ENCODE measurements at places on chromosomes 6 and 20.

GRCh38 chr6:138107752-138108592 lies 753 bp upstream of the PERP start:
- DNase-seq: no peak

DNA sequence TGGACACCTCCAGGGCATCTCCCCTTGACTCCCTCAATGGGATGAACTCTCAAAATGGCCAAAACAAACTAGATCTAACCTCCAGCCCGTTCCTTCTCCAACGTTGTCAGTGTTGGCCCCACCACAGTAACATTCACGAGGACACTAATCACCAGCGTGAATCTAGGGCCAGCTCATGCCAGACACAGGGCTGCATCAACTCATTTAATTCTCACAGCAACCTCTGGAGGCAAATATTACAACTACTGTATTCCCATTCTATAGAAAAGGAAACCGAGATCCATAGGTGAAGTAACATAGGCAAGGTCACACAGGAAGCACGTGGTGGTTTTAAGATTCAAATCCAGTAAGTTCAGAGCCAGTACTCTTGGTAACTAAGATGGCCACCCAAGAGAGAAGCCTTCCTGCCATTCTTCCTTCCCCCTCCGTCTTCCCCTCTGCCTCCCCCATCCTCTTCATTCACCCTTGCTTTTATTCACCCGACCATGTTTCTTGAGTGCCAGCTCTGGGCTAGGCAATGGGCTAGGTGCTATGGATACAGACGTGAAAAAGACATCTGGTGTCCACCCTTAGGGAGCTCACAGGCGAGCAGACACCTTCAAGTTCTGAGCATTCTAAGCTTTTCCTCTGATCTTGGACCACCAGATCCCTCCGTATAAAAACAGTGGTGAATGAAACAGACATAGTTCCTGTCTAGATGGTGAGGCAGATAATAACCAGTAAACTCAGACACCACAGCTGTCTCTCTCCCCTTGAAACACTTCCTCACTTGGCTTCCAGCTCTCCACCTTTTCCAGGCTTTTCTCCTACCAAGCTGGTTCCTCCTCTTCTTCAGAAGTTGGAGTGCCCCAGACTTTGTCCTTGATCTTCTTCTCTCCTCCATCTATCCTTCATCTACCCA lies 9.6 kb downstream of the CCM2L start:
- DNase-seq: no peak

DNA sequence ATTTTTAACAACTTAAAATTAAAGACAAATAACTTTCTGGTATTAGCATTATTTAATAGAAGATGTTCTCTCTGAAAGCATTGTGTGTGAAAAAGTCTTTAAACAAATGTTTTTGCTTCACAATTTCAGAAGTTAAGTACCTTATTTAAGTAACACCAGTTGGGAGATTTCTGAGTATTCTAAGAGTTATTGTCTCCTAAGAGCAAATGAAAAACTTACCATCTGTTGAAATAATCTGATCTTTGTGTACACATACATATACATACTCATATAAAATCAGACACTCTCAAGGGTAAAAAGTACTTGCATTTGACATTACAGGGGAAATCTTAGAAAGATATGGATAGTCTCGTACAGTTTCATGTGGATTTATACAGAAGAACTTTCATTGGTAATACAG lies 2.4 kb downstream of the BTBD3 start:
- DNase-seq: no peak

DNA sequence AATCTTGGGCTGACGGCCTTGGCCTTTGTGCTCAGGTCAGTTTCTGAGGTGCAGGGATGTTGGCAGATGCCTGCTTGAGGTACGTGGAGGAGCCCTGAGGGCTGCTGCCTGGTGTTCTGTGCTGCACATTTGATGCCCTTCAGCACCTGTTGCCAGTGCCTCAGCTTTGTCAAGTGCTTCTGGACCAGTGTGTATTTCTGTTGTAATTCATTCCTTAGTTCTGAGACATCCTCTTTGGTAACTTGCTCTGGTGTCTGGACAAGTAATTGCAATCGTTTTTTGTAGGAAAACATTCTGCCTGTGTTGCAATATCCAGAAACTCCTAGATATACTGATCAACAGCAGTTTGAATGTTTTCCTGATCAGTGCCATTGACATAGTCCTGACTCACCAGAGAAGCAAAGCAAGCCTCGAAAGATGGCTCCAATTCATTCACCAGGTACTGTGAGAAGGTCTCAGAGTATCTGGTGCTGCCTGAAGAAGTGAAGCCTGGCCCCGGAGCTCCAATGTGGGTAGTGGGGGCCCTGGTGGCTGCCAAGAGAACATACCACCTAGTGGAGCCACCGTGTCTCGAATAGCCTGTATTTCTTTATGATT lies 26.7 kb downstream of the ZNF337 start:
- peak; percentile 26 for DNase-seq

- DNase-seq: no peak
These were observed 48.6 kb upstream of the NAA20 start for GRCh38 chr20:19968466-19969073.

DNA sequence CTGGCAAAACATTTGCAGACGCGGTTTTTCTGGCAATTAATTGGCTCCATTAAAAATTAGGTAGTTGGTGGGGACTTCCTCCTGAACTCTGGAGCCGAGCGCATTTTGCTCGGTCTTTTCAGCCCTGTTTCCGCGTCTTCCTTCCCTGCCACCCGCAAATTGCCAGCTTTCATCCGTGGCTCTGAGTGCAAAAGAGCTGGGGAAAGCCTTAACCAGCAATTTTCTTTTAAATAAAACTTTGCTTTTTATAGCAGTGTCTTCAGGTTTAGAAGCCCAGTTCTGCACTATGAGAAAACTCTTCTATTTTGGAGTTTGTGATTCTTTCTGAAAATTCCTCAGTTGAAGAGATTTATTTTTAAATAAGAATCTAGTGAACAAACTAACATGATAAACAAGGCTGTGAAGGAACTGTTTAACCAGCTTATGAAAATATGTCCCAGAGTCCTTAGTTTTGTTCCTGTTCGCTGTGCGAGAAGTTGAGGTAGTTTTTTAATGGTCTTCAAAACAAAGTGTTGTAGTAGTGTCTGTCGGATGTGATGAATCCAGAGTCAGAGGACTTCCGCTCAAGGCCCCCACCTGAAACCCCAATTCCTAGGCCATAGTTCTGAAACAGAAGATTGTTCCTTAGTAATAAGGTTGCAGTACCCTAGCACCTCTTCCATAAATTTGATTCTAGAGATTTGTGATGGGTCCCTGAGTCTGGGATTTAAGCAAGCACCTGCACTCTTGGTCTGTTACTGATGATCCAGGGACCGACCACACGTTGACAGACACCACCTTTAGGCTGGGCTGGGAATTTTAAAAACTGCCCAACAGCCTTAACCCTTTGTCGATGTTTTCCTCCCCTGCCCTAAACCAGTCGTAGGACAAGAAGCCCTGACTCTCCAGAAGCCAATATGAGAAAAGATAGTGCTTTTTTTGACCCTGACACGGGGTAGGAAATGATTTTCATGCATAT lies 950 bp downstream of the KCTD20 start:
- DNase-seq: peak; percentile 41

- no peak for DNase-seq
These were observed 998.0 kb upstream of the GJE1 start for GRCh38 chr6:141134723-141135122.

DNA sequence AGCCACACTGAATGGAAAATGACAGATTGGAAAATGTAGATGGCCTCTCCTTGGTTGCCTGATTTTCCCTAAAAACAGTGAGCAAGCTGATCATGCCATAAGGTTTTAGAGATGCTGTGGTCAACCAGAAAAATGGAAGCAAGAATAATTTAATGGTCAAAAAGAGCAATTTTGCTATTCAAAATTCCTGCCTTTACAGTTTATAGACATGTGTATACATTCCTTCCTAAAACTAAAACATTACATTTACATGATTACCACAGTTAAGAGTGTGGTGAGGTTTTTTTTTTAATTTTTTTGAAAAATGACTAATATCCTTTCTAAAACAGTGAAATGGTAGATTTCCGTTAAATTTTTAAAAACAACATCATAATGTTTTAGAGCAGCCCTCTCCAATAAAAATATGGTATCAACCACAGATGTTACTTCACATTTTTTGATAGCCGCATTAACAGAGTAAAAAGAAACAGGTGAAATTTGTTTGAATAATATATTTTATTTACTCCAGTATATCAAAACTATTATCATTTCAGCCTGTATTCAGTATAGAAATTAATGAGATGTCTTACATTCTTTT lies 407.0 kb upstream of the SOX4 start:
- no peak for DNase-seq

GRCh38 chr20:18524646-18525045 lies 16.9 kb downstream of the SEC23B start:
- DNase-seq: no peak

GRCh38 chr6:74166849-74167248 lies 470.8 kb downstream of the CD109 start:
- DNase-seq: no peak

- DNase-seq: no peak
These were observed 51.2 kb upstream of the MRPS10 start for GRCh38 chr6:42268835-42269204.

DNA sequence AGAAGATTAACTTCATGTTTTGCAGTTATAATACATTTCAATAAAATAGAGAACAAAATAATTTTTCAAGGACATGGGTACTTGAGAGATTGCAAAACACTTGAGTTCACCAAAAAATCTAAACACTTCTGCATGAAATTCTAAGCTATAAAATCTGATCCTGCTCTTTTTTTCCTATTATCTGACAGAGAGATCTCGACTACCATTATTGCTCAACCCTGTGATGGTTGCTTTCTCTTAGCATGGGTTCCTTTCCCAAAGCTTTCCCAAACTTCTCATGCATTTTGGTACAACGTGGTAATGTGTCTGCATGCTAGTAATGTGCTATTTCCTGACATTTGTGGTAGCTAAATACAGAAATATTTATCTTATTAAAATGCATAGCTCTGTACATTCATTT lies 1243.1 kb upstream of the ADGRB3 start:
- DNase-seq: no peak

DNA sequence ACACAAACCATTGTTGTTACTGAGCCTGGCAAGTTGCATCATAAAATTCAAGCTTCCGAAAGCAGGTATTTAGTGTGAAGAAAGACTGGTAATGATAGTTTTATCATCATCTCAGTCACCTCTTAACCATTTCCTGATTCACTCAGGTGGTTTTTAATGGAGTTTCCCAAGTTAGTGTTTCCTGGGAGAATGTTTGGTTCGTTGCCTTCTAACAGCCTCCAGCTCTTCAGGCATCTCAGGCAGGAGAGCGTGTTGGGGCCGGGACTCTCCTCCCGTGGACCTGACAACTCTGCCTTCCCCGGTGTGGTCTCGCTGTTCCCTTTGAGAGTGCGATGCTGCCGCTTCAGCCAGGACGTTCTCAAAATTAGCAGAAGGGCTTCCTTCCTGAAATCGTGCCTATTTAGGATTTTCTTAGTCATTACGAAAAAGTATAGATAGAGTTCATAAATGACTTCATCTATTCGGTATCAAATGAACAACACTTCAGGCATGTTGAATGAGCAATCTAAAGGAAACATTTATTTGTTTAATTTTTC lies 105.0 kb upstream of the QKI start:
- DNase-seq: no peak

- DNase-seq: no peak
These were observed 167.5 kb upstream of the TSHZ2 start for GRCh38 chr20:52804497-52805295.

- no peak for DNase-seq
These were observed 138.0 kb downstream of the TBC1D7 start for GRCh38 chr6:13190376-13190775.

- DNase-seq: no peak
These were observed 284.0 kb downstream of the KCNQ5 start for GRCh38 chr6:72905705-72906478.

- no peak for DNase-seq
These were observed 170.5 kb upstream of the CST7 start for GRCh38 chr20:24778585-24779031.

- peak; percentile 30 for DNase-seq
These were observed 191.7 kb upstream of the RIN2 start for GRCh38 chr20:19566226-19566945.

- peak; percentile 96 for DNase-seq
These were observed 136.8 kb upstream of the RNF24 start for GRCh38 chr20:4151991-4152695.

DNA sequence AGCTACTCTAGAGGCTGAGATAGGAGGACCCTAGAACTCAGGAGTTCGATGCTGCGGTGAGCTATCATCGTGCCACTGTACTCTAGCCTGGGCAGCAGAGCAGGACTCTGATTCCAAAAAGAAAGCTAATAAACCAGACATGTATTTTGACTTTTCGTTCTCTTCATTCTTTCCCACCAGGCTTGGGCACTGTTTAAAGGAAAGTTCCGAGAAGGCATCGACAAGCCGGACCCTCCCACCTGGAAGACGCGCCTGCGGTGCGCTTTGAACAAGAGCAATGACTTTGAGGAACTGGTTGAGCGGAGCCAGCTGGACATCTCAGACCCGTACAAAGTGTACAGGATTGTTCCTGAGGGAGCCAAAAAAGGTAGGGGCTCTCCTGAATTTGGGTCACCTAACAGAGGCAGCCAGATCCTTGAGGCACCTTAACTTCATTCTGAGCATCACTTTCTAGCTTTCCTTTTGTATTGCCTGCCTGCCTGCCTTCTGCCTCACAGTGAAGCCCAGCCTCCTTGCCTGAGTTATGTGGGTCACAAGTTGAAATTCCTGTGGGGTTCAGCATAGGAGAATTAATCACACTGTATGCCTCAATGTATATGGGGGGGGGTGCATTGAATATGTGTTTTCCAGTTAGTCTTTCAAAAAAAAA lies 3.2 kb downstream of the IRF4 start:
- DNase-seq: no peak

- no peak for DNase-seq
These were observed 703.1 kb downstream of the RFPL4B start for GRCh38 chr6:113050010-113050858.

DNA sequence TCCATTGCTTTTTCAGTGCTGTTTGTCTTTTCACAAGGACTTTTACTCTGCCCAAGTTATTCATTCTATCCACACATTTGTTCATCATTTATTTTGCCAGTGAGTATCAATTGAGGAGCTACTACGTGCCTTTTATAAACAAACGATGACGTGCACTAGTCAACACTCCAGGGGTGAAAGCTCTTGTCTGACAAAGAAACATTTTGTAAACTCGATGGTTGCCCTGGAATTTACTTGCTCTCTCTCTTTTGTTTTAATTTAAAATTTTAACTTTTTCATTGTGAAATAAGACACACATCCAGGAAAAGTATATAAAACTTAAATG lies 8.3 kb upstream of the MRPS18A start:
- DNase-seq: no peak

- DNase-seq: peak; percentile 10
These were observed 713.4 kb downstream of the CD109 start for GRCh38 chr6:74409447-74409846.

GRCh38 chr6:20116792-20117191 lies 95.5 kb downstream of the MBOAT1 start:
- DNase-seq: no peak

DNA sequence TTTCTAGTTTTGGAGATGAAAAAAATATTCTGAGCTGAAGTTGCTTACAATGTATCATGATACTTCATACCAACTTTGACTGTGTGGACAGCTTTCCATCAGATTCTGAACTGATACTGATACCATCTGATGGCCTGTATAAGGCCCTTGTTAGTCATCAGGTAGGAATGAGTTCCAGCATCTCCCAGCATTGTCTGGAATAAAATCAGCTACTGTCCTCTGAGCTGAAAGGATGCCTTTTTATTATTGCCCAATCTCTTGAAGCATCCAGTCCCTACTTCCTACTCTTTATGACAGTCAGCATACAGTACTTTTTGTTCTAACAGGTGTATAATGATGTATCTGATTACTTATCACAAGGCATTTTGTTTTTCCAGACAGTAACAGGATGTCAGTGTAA lies 70.6 kb upstream of the EYA4 start:
- no peak for DNase-seq

GRCh38 chr6:36422714-36423100 lies 19.9 kb downstream of the PXT1 start:
- peak; percentile 20 for DNase-seq
